Cerebellum (tissue), 4 donors: ENCODE measurements at places on chromosomes 7 and 10. TPM values are rescaled to one million over a fixed set of nuclear protein-coding genes. Genes with fewer than 3 reads are reported as not detected.
A peak's percentile ranks its signal among the peaks of the same experiment; 100 is the strongest.

CPA2 gene
- not detected for total RNA-seq

GPR26 gene
- total RNA-seq: 12.0 TPM

AKR1C8 gene
- 0.45 TPM for total RNA-seq

GRM3 gene
- total RNA-seq: 74.5 TPM

CASP2 gene
- 23.5 TPM for total RNA-seq

ZNF33B gene
- 50.5 TPM for total RNA-seq

CYP3A7 gene
- 0.45 TPM for total RNA-seq

UNCX gene
- total RNA-seq: 15.5 TPM

SMC3 gene
- 41.3 TPM for total RNA-seq

SCIN gene
- 2.5 TPM for total RNA-seq

C7orf57 gene
- 2.4 TPM for total RNA-seq

DNA sequence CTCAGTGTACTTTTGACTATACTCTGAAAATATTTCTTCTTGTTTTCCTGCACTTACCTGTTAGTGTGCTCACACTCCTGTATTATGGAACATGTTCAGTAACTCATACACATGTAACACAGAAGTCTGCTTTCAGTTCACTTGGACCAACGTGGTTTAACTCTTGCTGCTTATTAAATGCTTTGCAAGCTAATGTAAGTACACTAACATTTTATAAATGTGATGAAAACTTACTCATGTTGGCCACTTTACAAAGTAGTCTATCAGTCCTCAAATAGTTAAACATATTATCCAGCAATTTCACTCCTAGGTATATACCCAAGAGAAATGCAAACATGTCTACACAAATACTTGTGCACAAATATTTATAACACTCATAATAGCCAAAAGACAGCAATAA is 98.4 kb downstream of the UBE2H start:
- DNase-seq: no peak

DNA sequence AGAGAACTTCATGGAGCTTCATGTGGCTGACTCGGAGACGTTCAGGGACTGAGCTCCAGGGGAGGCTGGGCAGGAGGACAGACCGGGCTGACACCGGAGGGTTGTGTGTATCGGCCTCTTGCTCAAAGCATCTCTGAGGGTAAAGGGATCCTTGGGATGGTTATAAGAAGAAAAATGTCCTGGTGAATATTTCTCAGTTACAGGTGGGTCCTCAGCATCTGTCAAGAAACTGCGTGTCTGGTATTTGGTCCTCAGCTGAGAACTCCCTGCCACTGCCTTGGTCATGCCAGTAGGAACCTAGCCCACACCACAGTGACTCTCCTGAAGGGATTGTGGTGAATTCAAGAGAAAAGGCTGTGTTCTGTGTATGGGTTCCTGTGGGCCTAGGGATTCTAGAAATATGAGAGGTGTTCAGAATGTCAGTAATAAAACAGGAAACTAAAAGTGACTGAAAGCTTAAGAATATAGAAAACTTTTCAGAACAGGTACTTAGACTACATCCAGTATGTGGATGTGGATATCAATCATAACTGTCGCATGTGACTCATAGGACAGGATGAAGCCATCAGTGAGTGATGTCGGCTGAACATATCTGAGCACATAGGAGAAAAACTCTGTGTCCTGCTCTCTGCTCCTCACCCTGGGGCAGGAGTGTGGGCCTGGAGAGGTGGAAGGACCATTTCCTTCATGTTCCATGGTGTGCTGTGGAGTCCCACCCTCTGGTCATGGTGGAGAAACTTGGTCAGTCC is 28.4 kb downstream of the MBL2 start:
- no peak for DNase-seq

- no peak for DNase-seq
Observed at GRCh38 chr10:78779339-78779955, 289.3 kb upstream of the ZMIZ1 start.

GRCh38 chr7:145030754-145031153 is 194.9 kb upstream of the TPK1 start:
- DNase-seq: no peak

- DNase-seq: no peak
Observed at GRCh38 chr7:42572056-42572455, 335.0 kb upstream of the GLI3 start.

GRCh38 chr10:93440591-93441091 is 41.5 kb downstream of the MYOF start:
- no peak for DNase-seq

DNA sequence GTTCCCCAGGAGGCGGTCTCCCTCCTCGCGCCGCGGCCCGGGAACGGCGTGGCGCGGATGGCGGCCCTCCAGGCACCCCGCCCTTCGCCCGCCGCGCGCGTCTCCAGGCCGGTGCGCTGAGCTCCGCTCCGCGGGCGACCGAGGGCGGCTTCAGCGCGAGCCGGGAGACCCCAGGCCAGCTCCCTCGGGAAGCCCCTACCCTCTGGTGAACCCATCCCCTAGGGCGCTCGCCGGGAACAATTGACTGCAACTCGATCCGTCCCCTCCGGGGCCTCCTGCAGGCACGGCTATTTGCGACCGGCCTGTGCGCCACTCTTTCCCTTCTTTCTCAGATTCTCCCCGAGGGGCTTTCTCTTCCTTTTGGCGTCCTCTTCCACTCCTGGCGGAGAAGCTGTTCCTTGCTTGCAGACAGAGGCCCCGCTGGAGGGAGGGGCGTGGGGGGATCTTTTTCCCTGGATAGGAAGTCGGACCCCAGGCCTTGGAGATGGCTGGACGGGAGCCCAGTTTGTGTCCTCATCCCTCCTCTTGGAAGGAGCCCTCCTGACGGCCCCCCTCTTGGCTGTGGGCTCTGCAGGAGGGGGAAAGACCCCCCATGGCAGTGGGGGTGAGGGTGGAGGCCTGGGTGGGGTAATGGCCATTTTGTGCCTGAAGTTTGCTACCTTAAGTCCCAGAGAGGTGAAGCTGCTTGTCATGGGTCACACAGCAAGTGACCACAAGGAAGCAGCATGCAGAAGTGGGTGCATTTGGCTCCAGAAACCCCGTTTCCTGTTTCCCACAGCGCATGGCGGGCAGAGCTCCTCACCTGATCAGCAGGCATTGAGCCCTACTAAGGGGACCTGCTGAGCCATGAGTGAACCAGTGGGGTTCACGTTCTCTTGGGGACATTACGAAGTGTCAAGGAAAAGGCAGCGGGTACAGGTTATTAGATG is 171.2 kb upstream of the TNRC18 start:
- DNase-seq: no peak

DNA sequence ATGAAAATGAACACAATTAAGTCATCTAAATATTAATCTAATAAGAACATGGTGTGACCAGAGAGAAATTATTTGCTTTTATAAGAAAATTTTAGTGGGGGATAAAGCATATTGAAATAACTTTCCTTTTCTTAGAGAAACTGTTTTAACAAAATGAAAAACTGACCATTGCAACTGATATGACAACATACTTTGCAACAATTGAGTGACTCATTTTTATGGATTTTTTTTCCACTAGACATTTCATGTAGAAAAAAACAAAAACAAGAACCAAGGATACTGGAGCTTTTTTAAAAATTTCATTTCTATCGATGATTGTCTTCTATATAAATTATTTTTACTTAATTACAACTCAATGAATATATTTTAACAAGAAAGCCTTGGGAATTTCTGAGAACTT is 90.0 kb downstream of the C1GALT1 start:
- DNase-seq: no peak

DNA sequence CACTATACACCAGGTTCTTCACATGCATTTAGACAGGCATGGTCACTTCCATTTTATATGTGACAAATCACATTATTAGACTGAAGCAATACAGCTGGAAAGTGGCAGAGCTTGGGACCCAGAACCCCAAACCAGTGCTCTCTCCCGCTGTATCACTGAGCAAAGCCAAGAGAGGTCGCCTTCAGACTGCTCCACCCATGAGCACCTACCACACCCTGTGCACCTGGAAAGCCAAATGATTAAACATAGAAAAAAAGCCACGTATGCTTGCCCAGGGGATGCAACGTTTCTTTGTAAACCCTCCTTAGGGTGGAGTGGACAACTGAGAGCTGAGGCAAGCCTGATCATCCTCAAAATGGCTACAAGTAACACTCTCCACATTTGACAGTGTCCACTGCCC is 72.5 kb downstream of the CCDC6 start:
- DNase-seq: no peak

DNA sequence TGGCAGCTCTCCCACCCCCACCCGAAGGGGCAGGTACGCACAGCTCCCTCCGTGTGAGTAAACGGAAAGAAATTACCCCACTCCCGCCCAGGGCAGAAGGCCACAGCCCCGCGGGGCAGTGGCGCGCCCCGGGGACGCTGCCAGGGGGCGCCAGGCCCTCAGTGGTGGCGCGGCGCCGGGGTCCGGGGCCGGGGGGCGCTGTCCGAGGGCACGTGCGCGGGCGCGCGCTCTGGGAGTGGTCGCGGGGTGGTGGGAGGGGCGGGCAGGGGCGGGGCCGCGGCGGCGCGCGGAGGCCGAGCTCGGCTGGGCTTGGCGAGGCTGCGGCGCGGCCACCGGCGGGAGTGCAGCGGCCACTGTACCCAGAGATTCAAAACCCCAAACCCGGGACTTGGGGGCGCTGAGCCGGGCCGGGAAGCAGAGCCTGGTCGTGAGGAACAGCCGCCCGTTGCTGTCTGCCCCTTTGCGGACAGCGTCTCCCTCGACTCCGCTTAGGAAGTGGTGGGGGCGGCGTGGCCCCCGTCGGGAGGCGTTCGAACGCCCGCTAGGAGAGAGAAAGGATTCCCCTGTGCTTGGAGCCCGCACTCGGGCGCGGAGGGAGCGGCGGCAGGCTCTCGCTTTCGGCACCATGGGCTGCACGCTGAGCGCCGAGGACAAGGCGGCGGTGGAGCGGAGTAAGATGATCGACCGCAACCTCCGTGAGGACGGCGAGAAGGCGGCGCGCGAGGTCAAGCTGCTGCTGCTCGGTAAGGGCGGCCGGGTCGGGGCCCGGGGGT is at the start of gene GNAI1:
Gene GNAI1 (plus strand): TSS at position 296 of the 773 bp plus-strand sequence. CDS start 330 bp downstream, at position 626.
- DNase-seq: peak; percentile 76

- no peak for DNase-seq
Observed at GRCh38 chr10:11282156-11282555, 264.5 kb downstream of the CELF2 start.

GRCh38 chr10:126059076-126059826 is 162.9 kb downstream of the FANK1 start:
- no peak for DNase-seq

- DNase-seq: no peak
Observed at GRCh38 chr10:90337316-90337715, 520.5 kb downstream of the HTR7 start.

DNA sequence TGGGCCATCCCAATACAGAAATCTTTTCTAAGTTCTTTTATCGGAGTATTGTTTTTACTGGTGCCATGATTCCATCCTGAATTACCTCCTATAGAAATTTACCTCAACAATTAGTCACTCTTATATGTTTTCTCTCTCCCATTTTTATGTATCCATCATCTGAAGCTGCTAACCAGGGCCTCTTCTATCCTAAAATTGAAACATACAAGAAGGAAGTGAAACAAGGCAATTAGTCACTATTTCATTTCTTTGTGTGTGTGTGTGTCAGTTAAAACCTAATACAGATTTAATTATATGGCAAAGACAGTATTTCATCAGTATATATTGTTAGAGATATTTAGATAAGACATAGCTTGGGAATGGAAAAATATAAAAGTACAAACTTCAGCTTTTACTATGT is 148.4 kb upstream of the AHR start:
- no peak for DNase-seq

- DNase-seq: peak; percentile 24
Observed at GRCh38 chr10:88271761-88272543, 311.2 kb downstream of the RNLS start.

- no peak for DNase-seq
Observed at GRCh38 chr10:70362328-70362727, 20.1 kb downstream of the LRRC20 start.

GRCh38 chr10:122665946-122666345 is 33.7 kb downstream of the C10orf120 start:
- no peak for DNase-seq

- no peak for DNase-seq
Observed at GRCh38 chr7:67423065-67423464, 426.4 kb downstream of the TYW1 start.

GRCh38 chr10:57867241-57867640 is 400.5 kb downstream of the IPMK start:
- no peak for DNase-seq

- no peak for DNase-seq
Observed at GRCh38 chr10:132555648-132556575, 18.3 kb downstream of the INPP5A start.

DNA sequence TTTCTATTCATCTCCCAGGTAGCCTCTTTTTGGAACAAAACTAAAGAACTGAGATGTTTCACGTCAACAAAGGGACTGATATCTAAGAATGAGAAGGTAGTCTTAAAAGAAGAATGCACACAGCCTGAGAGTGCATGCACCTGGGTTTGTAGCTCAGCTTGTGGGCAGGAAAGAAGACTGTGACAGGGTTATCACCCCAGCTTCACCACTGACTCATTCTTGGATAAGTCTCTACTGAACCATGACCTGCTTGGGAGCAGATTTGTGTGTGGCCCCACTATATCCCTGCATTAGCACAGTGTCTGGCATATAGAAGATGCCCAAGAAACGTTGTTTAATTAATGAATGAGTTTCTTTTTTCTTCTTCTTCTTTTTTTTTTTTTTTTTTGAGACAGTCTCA is 187.5 kb downstream of the GPAM start:
- no peak for DNase-seq

DNA sequence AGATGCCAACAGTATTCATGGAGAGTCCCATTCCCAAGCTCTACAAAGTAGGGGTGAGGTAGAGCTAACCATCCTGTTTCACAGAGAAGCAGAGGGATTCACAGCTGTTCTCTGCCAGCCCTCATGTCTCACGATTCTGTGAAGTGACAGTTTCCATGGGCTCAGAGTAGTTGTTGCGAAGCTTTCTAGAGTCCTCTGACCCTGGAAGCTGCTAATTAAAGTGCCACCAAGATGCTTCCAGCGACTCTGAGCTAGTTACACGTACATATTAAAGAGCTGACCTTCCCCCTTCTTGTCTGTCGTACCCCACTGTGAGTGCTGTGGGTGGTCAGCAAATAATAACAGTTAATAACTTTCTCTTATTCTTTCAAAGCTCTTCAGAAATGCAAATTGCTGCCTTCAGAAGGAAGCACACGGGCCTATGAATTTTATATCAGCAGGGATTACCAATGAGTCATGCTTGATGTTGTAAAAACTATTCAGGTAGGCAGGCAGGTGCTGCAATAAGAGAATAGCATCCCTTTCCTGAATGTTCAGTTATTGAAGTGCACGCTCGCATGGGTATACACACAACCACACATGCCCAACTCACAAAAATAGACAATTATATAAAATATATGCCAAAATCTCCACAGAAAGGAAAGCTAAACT is 34.1 kb downstream of the DNAJB9 start:
- DNase-seq: no peak

DNA sequence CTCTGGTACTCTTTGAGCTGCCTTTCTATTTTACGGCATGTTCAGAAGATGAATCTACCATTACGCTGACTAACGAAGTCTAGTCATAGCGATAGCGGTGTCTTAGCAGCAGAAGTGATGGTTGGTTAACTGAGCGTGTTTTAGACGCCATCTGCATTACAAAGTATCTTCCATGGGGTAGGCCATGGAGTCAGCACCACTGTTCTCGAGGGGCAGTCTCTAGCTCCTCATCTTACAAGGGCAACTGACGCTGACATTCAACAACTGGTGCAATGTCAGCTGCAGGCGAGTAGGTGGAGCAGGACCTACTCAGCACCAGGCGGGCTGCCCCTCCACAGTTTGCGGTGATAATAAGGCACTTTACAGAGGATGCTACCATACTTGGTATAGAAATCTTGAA is 88.7 kb downstream of the ADARB2 start:
- DNase-seq: no peak
